ENCODE measurements at places on chromosomes 2 and 18.

- DNase-seq = no peak
Measured at GRCh38 chr2:175462246-175462645, 280.7 kb upstream of the ATP5MC3 start.

DNA sequence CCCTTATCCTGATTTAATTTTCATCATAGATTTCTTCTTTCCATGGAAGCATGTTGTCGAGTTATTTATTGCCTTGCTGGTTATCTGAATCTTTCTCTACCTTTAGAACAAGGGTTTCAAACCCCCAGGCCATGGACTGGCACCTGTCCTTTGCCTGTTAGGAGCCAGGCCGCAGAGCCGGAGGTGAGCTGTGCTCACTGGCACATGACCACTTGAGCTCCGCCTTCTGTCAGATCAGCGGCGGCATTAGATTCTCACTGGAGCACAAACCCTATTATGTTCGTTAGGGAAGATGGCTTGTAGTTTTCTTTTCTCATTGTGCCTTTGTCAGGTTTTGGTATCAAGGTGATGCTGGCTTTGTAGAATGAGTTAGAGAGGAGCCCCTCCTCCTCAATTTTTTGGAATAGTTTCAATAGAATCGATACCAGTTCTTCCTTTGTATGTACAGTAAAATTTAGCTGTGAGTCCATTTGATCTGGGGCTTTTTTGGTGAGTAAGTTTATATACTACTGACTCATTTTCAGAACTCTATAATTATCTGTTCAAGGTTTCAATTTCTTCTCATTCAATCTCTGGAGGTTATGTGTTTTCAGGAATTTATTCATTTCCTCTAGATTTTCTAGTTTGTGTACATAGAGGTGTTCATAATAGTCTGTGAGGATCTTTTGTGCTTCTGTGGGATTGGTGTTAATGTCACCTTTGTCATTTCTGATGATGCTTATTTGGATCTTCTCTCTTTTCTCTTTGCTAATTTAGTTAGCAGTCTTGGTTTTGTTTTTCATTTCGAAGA is 668.0 kb upstream of the FAM98A start:
- DNase-seq = no peak

- DNase-seq = no peak
Measured at GRCh38 chr2:3661149-3661660, 3.2 kb downstream of the ALLC start.

- DNase-seq = no peak
Measured at GRCh38 chr18:8794934-8795280, 89.6 kb downstream of the MTCL1 start.

DNA sequence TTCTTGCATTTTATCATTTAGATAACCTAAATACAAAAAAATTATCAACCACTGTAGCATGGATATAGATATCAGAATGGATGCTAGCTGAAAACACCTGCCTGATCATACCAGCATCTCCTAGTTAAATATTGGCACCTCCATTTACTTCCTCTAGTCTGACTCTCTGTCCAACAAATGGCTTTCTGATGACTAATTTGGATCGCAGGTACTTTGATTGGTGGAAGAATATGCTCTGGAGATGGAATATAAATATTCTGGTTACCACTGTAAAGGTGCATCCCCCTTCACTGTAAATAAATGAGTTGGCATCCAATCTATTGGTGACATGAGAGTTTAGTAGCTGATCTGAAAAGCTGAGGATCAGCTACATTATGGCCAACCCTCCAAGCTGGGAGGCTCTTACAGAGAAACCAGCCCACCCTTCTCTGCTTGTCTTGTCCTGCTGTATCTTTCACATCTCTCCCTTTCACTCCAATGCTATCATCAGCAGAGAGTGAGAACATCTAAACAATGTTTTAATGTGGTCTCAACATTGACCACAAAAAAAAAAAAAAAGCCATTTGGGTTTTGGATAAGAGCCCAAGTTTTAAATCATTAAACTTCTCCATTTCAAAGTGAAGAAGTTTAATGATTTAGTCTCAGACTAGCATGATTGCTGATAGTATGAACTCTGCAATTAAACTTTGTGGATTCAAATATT is 90.5 kb downstream of the PMAIP1 start:
- peak; percentile 5 for DNase-seq

DNA sequence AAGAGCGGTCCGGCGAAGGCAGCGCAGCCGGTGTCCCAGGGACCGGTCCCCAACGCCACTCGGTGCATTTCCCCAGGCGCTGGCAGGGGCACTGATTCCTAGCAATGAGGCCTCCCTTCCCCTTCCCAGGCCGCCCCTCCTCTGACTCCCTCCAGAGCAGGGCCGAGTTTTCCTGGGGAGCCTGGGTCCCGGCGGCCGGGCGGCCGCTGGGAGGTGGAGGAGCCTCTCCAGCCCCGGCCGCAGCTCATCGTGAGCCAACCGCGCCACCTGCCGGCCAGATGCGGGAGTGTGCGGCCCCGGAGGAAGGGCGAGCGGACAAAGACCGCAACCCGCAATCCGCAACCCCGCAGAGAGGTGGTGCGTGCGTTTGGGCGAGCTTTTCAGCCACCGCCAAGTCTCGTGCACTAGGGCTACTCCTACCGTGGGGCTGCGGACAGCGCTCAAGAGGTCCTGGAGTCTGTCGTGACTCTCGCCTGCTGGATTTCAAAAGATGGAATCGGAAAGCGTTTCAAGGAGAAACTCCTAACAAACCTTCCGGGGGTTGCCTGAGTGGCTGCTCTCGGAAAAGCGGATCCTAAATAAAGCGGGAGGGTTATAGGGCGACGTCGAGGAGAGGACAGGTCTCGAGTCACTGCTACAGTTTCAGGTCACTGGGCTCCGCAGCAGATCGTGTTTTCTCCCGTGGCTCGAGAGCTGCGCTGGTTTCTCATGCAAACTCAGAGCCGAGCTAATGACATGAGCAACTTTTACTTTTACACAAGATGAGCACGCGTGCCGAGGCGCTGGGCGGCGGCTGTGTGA is 1.5 kb upstream of the EPHA4 start:
- peak; percentile 83 for DNase-seq

All from fibroblast of skin of abdomen (primary cell).